ENCODE measurements at places on chromosomes 4 and X. TPM values are rescaled to one million over a fixed set of nuclear protein-coding genes. Genes with fewer than 3 reads are reported as not detected.
A peak's percentile ranks its signal among the peaks of the same experiment; 100 is the strongest.

The CFP gene
- 0.11 TPM for total RNA-seq

The DCHS2 gene
- total RNA-seq, result not detected

The STATH gene
- total RNA-seq, result not detected

The FGA gene
- total RNA-seq, result not detected

The ERVMER34-1 gene
- total RNA-seq, result 9.7 TPM

The PPP4R3C gene
- not detected for total RNA-seq

- no peak for DNase-seq
Measured at GRCh38 chr4:61590881-61591280, 390.8 kb downstream of the ADGRL3 start.

DNA sequence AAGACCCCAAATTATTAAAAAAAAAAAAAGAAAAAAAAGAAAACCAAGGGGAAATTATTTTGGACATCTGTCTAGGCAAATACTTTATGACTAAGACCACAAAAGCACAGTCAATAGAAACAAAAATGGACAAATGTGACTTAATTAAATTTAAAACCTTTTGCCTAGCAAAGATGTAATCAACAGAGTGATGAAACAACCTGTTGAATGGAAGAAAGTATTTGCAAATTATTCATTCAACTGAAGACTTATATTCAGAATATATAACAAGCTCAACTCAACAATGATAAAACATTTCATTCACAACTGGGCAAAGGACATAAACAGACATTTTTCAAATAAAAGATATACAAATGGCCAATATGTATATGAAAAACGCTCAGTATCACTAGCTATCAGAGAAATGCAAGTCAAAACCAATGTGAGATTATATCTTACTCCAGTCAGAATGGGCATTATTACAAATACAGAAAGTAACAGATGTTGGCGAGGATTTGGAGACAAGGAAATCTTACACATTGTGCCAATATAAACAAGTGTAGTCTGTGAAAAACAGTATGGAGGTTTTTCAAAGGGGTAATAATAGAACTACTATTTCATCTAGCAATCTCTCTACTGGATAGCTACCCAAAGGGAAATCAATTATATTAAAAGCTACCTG is 67.1 kb downstream of the FAAH2 start:
- no peak for DNase-seq

- DNase-seq, result no peak
Measured at GRCh38 chrX:150508451-150509367, 59.7 kb upstream of the MTM1 start.

- no peak for DNase-seq
Measured at GRCh38 chr4:74293558-74293957, 14.7 kb upstream of the EPGN start.

- DNase-seq, result no peak
Measured at GRCh38 chrX:73851014-73852009, 288.3 kb downstream of the CHIC1 start.

GRCh38 chr4:92387459-92388069 is 83.8 kb downstream of the GRID2 start:
- peak; percentile 13 for DNase-seq

GRCh38 chrX:116930311-116930710 is 467.5 kb upstream of the CT83 start:
- DNase-seq, result no peak

DNA sequence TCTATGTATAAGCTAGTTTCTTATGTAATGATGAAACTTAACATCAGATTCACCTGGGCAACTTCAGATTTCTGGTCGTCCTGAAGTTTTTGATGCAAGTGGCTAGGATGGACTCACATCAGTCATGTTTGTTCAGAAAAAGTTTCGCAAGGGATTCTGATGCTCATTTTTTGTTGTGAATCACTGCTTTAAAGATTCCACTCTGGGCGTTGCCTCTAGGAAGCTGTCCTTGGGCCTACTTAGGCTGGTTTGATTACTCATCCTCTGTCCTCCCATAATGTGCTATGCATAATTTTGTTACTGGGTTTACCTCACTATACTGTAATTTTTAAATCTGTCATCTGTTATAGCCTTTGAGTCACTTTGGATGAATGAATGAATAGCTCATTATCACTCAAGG is 30.8 kb downstream of the HERC3 start:
- peak; percentile 99 for DNase-seq

- DNase-seq, result no peak
Measured at GRCh38 chrX:126658447-126658846, 105.8 kb upstream of the DCAF12L1 start.

DNA sequence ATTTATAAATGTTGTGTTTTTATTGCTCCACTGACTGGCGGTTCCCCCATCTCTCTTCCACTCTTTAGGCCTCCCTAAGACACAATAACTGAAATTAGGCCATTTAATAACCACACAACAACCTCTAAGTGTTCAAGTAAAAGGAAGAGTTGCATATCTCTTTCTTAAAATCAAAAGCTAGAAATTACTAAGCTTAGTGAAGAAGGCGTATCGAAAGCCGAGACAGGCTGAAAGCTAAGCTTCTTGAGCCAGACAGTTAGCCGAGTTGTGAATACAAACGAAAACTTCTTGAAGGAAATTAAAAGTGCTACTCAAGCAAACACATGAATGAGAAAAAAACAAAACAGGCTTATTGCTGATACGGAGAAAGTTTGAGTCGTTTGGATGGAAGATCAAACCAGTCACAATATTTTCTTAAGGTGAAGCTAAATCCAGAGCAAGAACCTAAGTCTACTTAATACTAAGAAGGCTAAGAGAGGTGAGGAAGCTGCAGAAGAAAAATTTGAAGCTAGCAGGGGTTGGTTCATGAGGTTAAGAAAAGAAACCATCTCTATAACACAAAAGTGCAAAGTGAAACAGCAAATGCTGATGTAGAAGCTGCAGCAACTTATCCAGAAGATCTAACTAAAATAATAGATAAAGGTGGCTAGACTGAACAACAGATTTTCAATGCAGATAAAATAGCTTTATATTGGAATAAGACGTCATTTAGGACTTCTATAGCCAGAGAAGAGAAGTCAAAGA is 194.0 kb upstream of the TTC29 start:
- DNase-seq, result no peak
